GDM1 (cell line): ENCODE measurements at places on chromosomes 2 and 18.

DNA sequence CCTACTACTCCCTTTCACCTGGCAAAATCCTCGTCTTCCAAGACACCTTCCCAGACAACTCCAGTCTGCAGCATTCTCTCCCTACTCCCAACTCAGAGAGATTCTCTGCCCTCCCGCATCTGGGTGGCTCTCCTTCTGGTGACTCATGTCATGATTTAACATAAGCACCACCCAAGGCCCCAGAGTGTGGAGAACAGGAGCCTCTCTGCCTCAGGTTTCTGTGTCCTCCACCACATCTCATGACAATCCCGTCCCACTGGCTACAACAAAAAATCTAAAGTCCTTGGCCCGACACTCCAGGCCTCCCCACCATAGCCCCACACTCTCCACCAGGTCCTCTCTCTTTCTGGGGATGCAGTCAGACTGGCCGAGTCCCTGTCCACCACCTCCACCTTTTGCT is 197.1 kb downstream of the BCL11A start:
- no peak for DNase-seq

DNA sequence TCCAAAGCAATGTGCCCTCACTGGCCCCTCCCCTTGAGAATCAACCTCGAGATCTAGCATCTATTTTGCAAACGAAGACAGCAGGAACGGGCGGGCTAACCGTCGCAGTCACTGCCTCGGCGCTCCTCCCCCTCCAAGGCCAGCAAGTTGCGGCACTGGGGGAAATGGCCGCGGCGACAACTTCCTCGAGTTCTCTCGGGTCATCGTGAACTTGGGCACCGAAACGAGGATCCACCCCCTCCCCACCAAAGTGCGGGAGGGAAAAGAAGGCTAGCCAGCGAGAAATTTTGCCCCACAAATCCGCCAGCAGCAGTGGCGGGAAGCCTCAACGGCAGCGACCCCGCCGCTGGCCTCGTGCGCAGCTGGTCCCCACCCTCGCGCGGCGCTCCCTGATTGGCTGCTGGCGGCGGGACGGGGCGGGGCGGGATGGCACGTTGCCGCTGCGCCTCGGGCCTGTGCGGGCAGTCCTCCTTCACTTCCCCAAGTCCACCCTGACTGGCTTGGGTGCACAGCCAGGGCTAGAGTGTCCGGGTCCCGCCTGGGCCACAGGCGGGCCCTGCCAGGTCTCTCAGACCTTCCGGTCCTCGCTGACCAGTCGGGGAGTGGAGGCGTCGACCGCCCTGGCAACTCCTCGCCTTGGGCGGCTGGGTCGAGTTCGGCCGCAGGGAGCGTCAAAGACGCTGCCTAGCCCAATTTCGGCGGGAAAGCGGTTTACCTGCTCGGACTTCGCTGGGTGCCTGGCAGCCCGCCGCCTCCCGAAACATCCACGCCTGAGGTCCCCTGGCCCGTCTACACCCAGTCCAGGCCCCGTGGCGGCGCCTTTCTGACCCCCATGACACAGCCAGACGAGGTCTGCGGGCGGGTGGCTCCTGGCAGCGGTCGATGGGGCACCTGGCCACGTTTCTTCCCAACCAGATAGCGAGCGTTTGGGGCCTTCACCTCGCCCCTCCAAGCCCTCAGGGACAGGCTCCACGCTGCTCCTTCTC is at the start of gene BOLL:
Gene BOLL, minus strand, starts transcription at position 364 of the 986 bp plus-strand sequence. CDS start 3,469 bp downstream, outside the sequence.
- no peak for DNase-seq

- no peak for DNase-seq
Observed at GRCh38 chr2:3071685-3072263, 305.8 kb downstream of the EIPR1 start.

- DNase-seq: no peak
Observed at GRCh38 chr2:174059884-174060244, 94.7 kb upstream of the SP3 start.

DNA sequence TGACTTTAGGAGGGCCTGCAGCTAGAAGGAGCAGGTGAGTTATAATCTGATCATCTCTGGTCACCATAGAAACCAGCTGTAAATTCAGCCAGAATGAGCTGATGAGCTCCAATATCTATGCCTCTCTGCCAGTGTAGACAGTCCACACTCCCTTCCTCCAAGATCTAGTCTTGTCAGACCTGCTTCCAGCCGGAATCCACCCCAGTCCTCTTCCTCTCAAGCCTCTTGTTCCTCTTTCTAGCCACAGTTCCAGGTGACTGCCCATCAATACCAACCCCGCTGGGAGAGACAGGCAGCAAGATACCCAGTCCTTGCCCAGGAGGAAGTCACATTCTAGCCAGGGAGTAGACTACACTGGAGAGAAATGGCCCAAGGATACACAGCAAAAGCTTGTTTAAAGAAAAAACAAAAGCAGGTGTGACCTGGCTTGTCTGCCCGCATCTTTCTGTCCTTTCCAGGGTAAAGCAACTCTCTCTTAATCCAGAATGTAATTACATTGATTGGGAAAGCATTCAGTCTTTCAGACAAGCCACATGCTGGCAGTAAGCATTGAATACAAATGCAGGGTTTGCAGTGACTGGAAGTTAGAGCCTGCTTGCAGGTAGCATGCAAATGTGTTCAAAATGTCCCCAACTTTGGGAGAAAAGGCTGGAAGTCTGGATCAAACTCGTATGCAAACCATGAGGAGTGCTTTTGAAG is 9.0 kb upstream of the SLC35F6 start:
- peak; percentile 10 for DNase-seq

DNA sequence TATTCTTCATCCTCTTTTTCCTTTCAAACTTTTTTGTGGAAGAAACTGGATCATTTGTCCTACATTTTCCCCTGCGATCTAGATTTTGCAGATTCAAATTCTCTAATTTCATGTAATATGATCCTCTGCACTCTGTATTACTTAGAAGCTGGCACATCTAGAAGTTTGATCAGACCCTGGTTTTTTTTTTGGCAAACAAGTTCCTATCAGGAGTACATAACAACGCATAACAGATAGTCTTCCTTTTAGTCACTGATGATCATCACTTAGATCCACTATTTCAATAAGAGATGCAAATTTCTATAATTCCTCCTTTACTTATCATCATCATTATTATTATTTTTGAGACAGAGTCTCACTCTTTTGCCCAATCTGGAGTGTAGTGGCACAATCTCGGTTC is 117.1 kb downstream of the CDH2 start:
- no peak for DNase-seq

DNA sequence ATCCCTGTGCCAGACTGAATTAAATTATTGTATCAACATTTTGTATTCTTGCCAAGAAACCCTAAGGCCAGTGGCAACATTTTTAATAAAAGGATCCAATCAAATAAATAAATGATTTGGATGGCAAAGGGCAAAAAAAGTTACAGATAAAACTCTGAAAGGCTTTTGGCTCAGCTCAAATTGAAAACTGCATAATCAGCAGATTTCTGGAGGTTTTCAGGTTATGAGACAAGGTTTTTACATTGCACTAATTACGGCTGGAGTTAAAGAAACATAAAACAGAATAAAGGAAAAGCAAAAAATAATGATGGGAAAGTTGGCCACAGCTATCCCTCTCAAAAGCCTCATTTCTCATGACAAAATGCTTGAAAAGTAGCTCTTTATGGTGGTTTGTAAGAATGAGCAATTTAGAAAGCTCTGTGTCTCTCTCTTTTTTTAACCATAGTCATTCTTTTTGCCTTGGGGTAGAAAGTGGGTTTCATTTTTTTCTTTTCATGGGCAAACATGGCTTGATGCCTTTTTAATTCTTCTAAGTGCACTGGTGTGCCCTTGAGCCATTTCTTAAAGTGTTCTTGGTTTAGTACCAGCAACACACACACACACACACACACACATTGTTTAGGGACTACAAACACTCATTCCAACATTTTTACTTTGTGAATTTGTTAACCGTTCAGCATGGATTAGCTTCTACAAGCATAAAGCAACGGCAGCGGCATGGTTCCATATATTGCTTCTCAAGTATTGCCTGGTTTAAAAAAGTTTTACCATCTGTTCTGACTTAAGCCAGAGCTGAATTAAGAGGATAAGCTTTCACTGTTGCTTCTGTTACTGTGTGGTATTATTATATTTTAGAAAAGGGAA is 747.1 kb upstream of the FSHR start:
- DNase-seq: no peak
